Effector CD8-positive, alpha-beta T cell (primary cell): ENCODE measurements at places on chromosomes 16 and 17.

GRCh38 chr17:18370761-18371160 is 6.8 kb upstream of the EVPLL start:
- DNase-seq: no peak

- no peak for DNase-seq
Observed at GRCh38 chr16:11374255-11374654, 29.0 kb downstream of the RMI2 start.

GRCh38 chr16:12062343-12063003 is 85.9 kb downstream of the SNX29 start:
- no peak for DNase-seq

- no peak for DNase-seq
Observed at GRCh38 chr17:81244358-81245023, 5.4 kb downstream of the NDUFAF8 start.

DNA sequence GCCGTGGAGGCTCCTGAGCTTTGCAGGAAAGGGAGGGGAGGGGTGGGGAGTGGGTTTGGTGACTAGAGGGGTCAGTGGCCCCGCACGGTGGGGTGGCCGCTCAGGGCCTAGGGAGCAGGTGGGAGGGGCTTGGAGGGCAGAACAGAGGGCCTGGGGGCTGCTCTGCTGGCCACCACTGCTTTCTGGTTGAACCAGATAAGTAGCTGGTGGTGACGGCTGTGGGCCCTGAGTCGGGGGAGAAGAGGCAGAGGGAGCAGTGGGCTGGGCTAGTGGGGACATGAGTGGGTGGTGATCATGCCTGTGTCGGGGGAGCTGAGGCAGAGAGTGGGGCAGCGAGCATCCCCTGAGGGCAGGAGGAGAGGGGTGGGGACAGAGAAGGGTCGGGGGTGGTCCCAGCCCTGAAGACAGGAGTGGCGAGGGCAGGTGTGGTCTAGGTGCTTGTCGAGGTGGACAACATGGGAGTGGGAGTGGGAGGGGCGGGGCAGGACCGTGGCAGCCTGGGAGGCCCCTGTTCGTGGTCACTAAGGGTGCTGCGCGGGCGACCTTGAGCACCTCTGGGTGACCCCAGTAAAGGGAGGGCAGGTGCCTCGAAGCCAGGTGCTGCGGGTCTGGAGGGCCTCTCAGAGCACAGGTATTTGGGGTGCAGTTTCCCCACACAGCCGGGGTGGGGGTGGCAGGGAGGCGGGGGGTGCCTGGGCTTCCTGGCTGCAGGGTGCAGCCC is 6.3 kb upstream of the CD7 start:
- no peak for DNase-seq

- DNase-seq: no peak
Observed at GRCh38 chr16:83245061-83245460, 562.7 kb upstream of the HSBP1 start.

GRCh38 chr17:52681480-52681879 is 523.0 kb upstream of the CA10 start:
- no peak for DNase-seq

GRCh38 chr16:77290451-77291115 is 91.4 kb downstream of the SYCE1L start:
- DNase-seq: no peak

DNA sequence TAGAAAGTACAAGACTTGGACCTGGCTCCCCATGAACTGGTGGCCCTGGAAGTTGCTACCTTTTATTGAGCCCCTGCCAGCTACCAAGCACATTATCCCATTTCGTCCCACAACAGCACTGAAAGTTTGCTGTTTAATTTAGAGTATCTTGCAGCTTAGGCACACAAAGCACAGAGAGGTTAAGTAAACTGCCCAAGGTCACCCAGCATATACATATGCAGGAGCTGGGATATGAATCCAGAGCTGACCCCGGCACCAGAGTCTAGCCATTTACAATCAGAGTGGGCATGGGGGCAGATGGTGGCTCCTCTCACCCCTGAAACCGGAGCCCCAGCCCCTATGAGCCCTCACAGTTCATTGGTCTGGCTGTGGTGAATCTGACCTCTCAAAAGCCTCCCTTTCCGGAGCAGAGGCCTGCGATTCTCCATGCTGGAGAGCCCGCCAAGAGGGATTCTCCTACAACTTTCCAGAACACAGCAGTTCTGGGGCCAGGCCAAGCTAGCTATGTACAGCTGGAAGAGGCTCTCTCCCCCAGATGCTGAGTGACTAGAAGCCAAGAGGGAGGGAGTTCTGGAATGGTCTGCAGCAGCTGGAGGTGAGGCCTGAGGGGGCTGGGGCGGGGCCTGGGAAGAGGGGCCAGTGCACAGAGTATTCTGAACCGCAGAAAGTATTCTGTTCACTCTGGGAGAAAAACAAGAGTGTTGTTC is 58.3 kb downstream of the SREBF1 start:
- DNase-seq: no peak

DNA sequence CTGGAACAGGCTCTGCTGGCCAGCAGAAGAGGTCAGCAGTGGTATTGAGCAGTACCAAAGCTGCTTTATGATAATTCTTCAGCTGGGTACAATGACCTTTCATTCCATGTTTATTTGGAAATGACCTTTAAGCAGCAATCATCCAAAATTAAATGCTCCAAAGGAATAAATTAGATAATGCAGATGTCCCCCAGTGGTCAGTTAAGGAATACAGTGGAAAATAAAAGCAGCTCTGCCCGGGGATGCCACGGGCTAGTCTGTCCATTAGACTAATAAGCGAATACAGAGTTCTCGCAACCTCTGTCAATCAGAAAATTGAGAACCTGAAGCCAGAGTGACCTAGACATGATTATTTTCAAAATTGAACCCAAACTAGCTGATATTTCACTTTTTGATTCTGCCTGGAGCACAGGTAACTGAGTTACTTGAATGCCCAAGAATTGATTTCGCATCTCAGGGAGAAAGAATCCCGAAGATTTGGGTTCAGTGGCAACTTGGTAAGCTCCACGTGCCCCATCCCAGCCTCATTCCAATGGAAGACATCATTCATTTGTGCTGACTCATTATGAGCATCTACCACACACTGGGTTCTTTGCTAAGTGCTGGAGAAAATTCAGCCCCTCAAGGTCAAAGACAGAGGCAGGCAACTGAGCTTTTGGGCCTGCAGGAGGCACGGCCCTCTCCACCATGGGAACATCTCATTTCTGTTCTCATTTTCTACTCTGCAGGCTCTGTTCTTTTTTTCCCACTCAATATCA is 34.4 kb upstream of the SLC39A11 start:
- no peak for DNase-seq

DNA sequence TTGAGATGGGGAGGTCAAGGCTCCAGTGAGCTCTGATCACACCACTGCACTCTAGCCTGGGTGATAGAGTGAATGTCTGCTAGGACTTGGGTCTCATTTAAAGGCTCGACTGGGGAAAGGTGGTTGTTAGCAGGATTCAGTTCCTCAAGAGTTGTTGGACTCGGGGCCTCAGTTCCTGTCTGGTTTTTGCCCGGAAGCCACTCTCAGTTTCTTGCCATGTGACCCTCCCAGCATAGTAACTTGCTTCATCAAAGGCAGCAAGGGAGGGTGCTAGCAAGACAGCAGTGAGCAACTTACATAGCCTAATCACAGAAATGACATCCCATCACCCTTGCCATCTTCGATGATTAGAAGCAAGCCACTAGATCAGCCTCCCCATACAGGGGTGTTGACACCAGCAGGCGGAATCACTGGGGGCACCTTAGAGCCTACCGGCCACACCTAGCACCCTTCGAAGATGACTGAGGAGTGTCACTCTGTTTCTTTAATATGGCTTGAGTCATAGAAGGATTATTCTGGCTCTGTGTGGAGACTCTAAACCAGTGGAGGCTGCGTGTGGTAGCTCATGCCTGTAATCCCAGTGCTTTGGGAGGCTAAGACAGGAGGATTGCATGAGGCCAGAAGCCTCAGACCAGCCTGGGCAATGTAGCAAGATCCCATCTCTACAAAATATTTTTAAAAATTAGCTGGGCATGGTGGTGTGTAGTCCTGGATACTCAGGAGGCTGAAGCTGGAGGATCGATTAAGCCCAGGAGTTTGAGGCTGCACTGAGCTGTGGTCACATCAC is 13.2 kb upstream of the SCNN1B start:
- DNase-seq: no peak

DNA sequence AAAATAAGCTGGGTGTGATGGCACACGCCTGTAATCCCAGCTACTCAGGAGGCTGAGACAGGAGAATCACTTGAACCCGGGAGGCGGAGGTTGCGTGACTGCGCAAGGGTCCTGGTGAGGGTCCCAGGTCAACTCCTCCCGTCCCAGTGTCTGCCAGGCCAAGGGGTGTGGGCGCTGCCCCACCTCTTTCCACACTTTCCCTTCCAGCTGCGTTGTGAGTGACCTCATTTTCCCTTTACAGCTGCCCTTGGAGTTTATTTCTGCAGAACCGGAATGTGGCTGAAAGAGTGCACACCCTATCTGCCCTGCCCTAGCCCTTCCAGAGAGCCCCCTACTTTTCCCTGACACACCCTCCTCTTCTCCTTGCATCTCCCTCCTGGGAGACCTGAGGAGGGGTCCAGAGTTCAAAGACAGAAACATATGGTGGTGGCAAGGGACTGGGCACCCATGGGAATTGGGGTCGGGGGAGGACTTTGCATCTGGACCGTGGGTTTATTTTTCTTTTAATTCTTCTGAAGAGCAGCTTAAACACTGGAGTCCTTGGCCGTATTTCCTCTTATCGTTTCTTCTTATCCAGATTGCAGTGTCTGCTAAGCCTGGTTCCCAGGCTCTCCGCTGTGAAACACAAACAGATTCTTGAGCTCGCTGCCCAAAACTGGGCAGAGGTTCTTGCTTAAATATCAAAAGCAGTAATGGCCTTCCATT is 20.9 kb downstream of the MRC2 start:
- DNase-seq: no peak

DNA sequence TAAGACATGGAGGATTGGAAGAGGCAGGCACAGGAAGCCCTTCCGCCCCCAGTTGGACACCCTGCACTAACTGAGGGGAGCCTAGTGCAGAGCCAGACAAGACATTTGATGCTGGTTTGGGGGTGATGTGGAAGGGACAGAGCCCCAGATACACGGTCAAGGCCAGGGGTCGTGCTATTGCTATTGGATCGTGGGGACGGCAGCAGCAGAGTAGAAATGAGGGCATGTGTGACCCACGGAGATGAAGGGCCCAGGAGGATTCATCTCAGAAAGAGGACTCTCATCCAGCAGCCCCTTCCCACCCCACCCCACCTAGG is 2.0 kb upstream of the VAMP2 start:
- no peak for DNase-seq

GRCh38 chr17:9212376-9213302 is 191.3 kb downstream of the NTN1 start:
- no peak for DNase-seq

GRCh38 chr17:73135766-73136165 is 29.0 kb upstream of the SSTR2 start:
- no peak for DNase-seq

- DNase-seq: no peak
Observed at GRCh38 chr16:79623062-79623461, 22.5 kb upstream of the MAF start.

DNA sequence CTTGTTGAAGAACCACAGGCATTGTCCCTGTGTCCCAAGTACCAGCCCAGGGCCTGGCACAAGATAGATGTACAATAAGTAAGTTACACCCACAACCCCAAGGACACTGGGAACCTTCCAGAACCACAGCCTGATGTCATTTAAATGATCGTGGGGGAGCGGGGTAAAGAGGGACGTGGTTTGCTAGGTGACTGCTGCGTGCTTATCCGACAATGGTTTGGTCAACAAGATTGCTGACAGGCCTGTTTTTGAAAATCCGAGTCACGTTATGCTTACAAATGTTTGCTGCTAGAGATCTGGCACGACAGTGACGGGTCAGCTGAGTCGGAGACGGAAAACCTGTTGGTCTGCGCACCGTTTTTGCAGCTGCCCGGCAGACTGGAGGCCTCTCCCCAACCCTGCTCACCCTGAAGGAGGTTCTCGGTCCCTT is 22.8 kb downstream of the COTL1 start:
- no peak for DNase-seq

GRCh38 chr17:83068641-83069570 is 10.5 kb upstream of the METRNL start:
- DNase-seq: no peak

GRCh38 chr16:84826558-84826941 is 6.8 kb downstream of the CRISPLD2 start:
- no peak for DNase-seq

GRCh38 chr17:48547808-48548522 is 3.1 kb upstream of the HOXB2 start:
- DNase-seq: no peak

- DNase-seq: no peak
Observed at GRCh38 chr17:80859002-80859941, 132.4 kb upstream of the CHMP6 start.

- no peak for DNase-seq
Observed at GRCh38 chr16:55010492-55011160, 80.0 kb downstream of the IRX5 start.

DNA sequence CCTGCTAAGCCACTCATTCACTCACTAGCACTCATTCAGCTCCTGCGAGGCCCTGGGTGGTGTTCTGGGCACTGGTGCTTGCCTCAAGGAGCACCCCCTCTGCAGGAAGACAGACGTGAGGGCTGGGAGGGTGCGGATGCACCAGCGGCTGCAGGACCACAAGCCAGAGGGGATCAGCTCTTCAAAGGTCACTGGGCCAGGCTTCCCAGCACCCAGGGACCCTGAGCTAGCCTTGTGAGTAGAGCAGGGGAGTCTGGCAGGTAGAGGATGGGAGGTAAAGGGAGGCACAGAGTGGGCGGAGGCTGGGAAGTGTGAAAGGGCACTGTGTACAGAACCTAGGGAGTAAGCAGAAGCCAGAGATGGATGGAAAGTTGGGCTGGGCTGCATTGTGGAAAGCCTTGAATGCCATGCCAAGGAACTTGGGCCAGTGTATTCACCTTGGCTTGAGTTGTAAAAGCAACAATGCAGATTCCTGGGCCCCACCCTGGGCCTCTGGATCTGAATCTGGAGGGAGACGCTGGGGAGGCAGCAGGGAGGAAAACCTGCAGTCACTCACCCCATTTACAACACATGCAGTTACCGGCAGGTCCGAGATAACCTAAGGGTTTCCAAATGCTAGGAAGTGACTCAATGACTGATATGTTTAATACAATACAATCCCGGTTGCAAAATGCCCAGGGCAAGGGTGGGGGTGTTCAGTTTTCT is 1.7 kb downstream of the IL4R start:
- peak; percentile 2 for DNase-seq

DNA sequence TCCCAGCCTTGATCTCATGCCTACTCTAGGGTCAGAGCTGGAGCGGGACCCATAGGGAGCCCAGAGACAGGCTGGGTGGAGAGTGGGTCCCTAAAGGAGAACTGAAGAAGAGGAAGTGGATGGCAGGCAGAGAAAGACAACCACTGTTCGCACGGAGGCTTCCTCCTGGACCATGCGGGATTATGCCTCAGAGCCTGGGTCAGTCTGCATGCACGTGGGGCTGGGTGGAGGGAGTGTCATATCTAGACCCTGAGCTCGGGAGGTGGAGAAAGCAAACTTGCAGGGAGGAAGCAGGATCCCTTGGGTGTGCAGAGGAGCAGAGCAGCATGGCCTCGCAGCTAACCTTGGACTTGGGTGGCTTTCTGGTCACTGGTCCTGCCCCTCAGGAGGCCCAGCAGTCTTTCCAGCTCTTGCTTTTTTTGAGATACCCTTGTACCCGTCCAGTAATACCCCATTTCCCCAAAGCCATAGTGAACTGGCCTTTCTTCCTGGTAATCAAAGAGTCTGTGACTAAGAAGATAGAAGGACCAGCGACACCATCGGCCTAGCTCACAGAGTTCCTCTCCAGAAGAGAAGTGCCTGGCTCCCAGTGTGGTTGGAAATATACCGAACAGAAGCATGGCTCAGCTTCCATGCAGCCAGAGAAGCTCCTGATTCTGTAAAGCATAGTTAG is 344.2 kb downstream of the CPPED1 start:
- no peak for DNase-seq

GRCh38 chr16:78259873-78260272 is 160.4 kb downstream of the WWOX start:
- no peak for DNase-seq
